ENCODE measurements at places on chromosomes 7 and 10.

DNA sequence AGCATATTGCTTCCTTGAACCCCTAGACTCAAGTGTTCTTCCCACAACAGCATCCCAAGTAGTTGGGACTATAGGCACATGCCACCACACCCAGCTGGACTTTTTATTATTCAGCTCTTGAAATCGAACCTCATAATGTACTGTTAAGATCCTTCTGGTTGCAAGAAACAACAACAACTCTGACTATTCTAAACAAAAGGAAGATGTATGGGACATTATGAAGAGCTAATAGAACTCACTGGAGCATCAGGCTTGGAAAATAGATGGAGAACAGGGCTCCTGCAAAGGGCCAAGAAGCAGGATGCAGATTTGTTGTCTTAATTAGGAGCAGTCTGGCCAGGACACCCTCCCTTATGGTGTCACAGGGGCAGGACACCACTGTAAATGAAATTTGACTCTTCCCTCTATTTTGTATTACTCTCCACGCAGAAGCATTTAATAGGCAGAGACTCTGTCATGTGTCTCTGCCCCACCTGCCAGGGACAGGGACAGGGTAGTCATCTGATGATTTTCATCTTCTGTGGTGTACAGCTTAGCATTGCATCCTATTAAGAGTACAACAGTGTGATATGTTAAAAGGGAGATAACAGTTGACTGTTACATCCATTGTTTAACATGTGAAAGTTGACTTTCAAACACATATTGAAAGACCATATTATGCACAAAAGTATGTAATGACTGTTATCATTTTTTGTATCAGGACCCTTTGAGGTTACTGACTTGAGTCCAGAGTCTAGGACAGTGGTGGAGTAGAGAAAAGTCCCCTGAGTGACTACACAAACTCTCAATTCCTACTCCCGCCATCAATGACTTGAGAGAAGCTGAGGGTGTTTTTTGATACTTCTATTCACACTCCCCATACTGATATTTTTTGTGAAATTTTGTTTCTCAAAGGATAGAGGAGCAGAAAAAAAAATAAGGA lies 157.3 kb downstream of the LRRC4 start:
- no peak for DNase-seq

GRCh38 chr7:152956006-152956405 lies 196.5 kb downstream of the ACTR3B start:
- DNase-seq: no peak

- DNase-seq: no peak
Observed at GRCh38 chr7:43877968-43878864, 8.9 kb upstream of the MRPS24 start.

GRCh38 chr10:110547139-110547761 lies 20.2 kb upstream of the SMC3 start:
- no peak for DNase-seq

- no peak for DNase-seq
Observed at GRCh38 chr10:73054286-73054685, 42.4 kb downstream of the P4HA1 start.

DNA sequence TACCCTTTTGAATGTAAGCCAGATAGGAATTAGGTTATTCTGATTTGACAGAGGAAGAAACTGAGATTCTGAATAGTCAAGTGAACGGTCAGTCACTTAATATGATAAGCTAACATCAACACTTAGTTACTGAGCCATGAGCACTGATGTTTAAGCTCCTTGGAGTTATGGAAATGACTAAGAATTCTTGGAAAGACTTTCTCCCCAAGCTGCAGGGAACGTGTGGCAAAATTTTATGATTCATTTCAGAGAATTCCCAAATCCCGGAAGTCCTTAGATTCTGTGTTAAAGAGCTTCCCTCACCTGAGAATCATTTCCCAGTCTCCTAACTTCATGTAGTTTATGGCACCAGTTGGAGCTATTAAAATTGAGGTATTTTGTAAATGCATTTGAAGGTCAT lies 330.9 kb downstream of the XPNPEP1 start:
- no peak for DNase-seq

Measured in activated CD4-positive, alpha-beta T cell treated with anti-CD3 and anti-CD28 coated beads for 24 hours (primary cell).